Mesothelial cell of epicardium (in vitro differentiated cells): ENCODE measurements at places on chromosomes 16 and 17. TPM values are rescaled to one million over a fixed set of nuclear protein-coding genes. Genes with fewer than 3 reads are reported as not detected.

PAM16 gene
- 31.8 to 35.6 TPM (median 33.6 TPM) in 3 replicates for total RNA-seq

MPP2 gene
- 11.6 to 14.1 TPM (median 13.0 TPM) in 3 replicates for total RNA-seq

SDR42E1 gene
- total RNA-seq, result 0.13 to 0.35 TPM (median 0.23 TPM) in 3 replicates

C1QL1 gene
- 2.2 to 3.1 TPM (median 3.0 TPM) in 3 replicates for total RNA-seq

VTN gene
- 0.47 to 0.51 TPM (median 0.50 TPM) in 3 replicates for total RNA-seq

CBX4 gene
- total RNA-seq, result 30.8 to 35.0 TPM (median 32.1 TPM) in 3 replicates

CNGB1 gene
- total RNA-seq, result 0.07 to 0.27 TPM (median 0.14 TPM) in 3 replicates

ADAD2 gene
- total RNA-seq, result 0.34 TPM in 1 of 3 replicates, not detected in the others

FLYWCH2 gene
- total RNA-seq, result 26.3 to 28.6 TPM (median 28.3 TPM) in 3 replicates

CD79B gene
- not detected in 3 replicates for total RNA-seq
